ENCODE measurements at places on chromosomes 16 and 17.

DNA sequence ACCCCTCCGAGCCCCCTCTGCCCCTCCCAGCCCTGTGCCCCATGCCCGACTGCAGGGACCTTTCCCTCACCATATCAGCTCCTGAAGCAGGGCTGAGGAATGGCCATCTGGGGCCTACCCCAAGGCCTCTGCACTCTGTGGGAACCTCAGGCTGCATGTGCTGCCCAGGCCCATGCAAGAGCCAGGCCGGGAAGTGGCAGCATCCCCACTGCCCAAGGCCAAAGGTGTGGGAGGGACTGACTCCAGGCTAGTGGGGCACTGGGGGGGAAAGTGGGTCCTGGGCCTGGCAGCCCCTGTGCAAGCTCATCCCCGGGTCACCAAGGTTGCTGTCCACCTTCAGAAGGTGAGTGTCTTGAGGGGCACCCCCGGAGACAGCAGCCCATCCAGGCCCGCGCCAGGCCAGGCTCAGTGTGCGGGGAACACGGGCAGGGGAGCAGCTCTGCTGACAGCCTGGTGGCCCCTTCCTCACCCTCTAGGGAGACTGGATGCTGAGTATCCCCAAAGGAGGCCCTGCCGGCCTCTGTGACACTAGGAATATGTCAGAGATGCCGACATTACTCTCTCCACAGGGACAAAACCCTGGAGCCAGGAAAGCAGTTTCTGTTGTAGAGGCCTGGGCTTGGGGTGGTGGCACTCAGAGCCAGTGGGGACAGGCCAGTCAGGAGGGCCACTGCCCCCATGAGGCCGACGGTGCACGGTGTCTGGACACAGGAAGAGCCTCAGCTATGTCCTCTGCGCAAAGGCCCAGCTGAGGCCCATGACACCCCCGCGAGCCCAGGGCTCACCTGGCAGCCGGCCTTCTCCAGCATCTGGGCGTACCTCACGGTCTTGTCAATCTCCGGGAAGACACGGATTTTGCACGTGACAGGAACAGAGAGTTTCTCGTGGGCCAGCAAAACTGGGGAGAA, 3.3 kb downstream of the DUS1L start:
- DNase-seq = no peak

GRCh38 chr16:77840093-77840492, 51.7 kb downstream of the VAT1L start:
- no peak for DNase-seq

DNA sequence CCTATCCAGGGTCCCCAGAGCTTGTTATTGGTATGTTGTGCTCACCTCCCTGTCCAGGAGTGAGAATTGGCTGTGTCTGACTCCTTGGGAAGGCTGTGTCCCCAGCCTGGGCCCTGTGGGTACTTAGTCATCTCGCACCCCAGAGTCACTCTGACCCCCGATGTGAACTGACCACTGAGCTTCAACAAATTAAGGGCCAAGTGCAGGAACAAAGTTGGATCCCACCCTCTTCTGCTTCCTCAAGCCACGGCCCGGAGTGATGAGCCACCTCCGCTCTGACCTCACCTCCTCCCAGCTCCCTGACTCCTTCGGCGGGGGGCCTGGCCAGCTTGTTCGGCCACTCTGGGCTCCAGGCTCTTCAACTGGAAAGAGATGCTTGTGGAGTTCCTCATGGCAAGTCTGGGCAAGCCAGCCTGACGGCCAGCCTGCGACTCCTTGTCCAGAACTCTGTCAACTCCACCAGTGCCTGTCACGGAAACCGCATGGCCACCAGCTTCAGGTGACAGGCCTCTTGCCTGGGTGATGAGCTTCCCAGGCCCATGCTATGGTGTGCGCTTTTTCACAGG, 22.3 kb upstream of the MPRIP start:
- DNase-seq = no peak

DNA sequence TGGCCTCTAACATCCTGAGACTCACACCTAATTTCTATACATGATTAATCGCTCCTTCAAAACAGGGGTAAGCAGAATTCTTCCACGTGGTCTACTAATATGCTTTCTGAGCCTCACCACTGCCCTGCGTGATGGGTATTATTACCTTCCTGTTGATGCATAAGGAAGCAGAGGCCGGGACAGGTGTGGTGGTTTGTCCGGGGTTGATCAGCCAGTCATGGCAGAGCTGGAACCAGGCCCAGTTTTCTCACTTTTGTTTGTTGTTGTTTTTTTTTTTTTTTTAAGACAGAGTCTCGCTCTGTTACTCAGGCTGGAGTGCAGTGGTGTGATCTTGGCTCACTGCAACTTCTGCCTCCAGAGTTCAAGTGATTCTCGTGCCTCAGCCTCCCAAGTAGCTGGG, 31.2 kb downstream of the RNF135 start:
- no peak for DNase-seq
